Effector memory CD4-positive, alpha-beta T cell (primary cell): ENCODE measurements at places on chromosomes 16 and 17.

- DNase-seq = no peak
Measured at GRCh38 chr16:56632156-56632847, at the start of gene MT1M. MT1M (plus strand) TSS chr16:56632659; CDS start chr16:56632732, 73 bp downstream.

- no peak for DNase-seq
Measured at GRCh38 chr17:78526231-78527025, 50.8 kb downstream of the DNAH17 start.

DNA sequence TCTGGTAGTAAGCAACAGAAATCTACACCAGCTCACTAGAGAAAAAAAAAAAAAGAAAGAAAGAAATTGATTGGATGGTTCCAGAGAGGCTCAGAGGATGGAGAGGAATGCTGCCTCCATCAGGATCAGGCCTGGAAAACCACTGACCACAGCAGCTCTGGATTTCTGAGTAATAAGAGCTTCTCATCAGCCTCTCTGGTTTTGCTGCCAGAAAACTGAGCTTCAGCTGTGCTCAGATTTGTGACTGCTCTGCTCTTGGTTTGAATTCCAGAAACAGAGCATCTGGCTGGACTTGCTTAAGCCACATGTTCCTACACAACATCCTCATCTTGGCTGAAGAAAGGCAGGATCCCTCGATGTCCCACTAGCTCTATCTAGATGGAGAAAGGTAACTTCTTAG is 25.9 kb downstream of the IRX6 start:
- no peak for DNase-seq

- DNase-seq = no peak
Measured at GRCh38 chr17:74637926-74638325, 14.4 kb upstream of the CD300E start.

DNA sequence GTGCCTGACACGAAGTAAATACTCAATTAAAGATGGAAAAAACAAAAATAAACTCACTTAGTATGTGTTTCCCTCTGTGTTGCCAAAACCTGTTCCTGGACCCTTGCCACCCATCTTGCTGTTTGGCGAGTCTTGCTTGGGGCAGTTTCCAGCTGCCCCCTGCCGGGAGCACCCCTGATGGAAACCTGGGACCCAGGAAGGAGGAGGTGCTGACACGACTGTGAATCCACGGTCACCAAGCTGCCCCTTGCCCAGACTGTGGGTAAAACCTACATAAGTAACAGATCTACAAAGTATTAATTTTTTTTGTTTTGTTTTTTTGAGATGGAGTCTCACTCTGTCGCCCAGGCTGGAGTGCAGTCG is 50.1 kb upstream of the SIAH1 start:
- DNase-seq = no peak

DNA sequence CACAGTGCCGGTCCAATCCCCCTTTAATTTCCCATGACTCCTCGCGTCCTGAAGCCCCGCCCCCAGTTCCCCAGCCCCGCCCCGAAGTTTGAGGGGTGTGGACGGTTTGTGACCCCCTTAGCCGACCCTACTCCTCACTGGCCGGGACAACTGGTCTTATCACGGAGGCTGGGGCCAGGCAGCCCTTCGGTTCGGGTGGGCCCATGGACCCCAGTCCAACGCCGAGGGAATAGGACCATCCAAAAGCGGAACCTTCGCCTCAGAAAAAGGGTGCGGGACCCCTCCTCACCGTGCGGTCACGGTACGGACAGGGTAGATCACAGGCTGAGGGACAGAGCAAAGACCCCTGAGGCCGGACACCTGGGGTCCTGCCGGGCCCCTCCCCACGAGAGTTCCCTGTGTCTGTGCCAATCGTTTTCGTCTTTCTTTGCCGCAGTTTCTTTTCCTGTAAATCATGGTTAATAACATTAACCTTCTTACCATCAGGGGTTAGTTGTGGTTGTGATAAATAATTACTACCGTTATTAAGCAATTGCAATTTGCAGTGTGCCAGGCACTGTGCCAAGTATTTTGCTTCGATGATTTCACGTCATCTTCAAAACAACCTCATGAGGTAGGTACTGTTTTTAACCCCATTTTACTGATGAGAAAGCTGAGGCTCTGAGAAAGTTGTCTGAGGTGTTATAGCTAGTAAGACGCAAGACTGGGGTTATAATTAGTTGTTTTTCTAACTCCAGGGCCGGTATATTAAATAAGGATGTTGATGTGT is 543 bp downstream of the TMUB2 start:
- DNase-seq = no peak

- peak; percentile 18 for DNase-seq
Measured at GRCh38 chr16:17416461-17417311, 54.1 kb downstream of the XYLT1 start.
